Prostate gland (tissue), 2 donors: ENCODE measurements at places on chromosomes 2 and 18. TPM values are rescaled to one million over a fixed set of nuclear protein-coding genes. Genes with fewer than 3 reads are reported as not detected.

GRCh38 chr2:238159661-238160205, 963 bp downstream of the ERFE start:
- no peak for DNase-seq

The ARL4C gene
- total RNA-seq, result 8.5 TPM

GRCh38 chr2:20677301-20678085, 10.5 kb downstream of the GDF7 start:
- no peak for DNase-seq

The SERPINB12 gene
- total RNA-seq, result not detected

The CRYGC gene
- not detected for total RNA-seq

The LONRF2 gene
- total RNA-seq, result 20.4 TPM

DNA sequence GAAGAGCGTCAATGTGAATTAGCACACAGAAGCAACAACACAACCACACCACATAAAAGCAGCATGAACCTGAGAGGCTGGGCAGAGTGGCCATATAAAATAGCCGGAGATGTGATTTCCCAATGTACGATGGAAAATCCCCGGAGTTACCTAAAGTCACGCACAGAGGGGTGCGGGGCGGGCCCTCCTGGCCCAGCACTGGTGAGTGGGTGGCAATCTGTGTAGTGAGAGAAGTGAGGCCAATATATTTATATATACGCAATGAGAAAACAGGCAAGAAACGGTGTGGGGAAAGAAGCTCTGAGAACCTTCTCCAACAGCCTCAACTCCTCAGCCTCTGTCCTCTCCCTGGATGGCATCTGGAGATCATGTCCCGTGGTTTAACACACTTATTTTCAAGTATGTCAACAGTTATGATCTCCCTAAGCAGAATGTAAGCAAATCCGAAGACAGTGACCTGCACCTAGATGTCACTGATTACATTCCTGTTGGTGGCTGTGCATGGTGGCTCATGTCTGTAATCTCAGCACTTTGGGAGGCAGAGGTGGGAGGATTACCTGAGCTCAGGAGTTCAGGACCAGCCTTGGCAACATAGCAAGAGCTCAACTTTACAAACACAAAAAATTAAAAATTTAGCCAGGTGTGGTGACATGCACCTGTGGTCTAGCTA, 41.6 kb downstream of the CRACDL start:
- DNase-seq, result no peak

DNA sequence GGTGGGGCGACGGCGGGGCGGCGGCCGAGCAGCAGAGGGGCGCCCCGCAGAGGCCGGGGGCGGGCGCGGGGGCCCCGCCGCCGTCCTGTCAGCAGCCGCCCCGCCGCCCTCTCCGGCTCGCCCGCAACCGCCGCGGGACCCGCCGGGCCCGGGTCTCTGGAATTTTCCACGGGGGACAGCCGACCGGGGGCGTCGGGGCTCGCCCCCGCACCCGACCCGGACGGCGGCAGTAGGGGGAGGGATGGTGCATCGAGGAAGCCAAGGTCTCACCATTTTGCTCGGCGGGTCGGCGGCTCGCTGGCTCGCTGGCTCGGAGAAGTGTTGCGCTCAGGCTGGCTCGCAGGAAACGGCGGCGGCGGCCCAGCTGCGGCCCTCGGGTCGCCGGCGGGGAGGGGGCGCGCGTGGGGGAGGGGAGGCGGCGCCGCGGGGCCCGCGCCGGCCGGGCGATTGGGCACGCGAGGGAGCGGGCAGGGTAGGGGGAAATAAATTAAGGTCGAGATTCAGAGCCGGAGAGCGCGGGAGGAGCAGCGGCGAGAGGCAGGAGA, 405 bp downstream of the PPP3R1 start:
- peak; percentile 6 for DNase-seq

The SLC9A4 gene
- total RNA-seq, result not detected

DNA sequence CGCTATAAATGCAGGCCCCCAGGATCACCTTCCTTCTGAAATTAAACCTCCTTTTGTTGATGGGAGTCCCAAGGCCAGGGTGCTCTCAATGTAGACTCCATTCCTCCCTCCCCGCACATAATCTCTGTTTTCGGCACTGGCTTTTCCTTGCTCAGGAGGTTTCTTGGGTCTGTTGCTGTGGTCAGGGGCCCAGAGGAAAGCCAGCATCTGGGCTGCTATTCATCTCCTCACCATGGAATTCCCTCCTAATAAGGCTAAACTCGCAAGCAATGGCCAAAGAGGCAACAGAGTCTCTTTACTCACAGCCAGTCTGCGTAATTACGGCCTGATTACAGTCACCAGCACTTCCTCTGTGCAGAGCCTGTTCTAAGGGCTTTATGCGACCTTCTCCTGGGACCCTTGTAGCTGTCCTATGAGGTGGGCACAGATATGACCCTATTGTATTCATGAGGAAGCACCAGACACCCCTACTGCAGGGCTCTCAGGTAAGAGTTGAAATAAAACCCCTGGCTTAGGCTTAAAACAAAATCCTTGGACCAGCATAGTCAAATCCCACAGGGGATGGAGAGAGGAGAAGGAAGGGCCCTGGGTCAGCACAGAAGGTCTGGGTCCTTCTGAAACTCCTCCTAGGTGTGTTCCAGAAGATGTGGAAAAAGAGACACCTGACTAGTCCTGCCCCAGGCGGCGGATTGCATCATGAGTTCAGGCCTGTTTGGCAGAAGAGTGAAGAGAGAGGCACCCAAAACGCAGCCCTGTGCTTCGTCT, 105.0 kb upstream of the SH3BP4 start:
- DNase-seq, result no peak

DNA sequence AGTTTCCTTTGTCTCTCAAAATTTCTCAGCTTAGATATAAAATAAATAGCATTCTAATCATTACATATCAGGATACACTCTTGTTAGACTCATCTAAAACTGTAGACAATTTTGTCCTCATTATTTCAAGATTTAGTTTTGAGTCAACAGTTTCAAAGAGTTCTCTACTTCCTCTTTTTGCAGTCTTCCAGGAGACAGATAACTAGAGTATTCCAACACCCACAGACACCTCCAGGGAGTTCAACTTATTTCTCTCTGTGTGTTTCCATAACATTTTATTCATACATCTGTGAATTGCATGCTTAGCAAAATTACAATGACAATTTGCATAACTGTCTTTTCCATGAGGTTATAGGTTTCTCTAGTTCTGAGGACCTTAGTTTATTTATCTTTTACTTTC, 166.6 kb upstream of the HNMT start:
- no peak for DNase-seq

DNA sequence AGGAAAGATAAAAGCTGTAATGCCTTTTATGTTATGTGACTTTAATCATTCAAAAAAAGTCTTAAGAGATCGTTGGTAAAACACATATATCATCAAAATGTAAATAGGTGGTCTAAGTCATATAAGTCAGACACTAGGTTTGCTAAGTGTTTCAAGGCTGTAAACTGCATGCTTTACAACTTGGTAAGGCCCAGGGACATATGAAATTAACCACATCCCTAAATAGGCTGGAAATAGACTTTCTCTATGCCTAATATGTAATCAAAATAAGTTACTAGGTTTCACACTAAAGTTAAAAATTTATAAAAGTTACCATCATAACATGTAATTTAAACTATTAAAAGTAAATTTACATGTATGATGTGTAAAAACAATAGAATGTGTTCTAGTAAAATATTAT, 946.3 kb upstream of the LRATD1 start:
- no peak for DNase-seq

GRCh38 chr2:1997409-1997808, 253.1 kb upstream of the PXDN start:
- DNase-seq, result no peak

The THUMPD2 gene
- 16.7 TPM for total RNA-seq

The ANKRD62 gene
- total RNA-seq, result not detected

- DNase-seq, result peak; percentile 69
Observed at GRCh38 chr2:70084973-70085710, 2.1 kb upstream of the PCBP1 start.

GRCh38 chr2:219592736-219593135, 4.9 kb upstream of the STK11IP start:
- DNase-seq, result no peak

DNA sequence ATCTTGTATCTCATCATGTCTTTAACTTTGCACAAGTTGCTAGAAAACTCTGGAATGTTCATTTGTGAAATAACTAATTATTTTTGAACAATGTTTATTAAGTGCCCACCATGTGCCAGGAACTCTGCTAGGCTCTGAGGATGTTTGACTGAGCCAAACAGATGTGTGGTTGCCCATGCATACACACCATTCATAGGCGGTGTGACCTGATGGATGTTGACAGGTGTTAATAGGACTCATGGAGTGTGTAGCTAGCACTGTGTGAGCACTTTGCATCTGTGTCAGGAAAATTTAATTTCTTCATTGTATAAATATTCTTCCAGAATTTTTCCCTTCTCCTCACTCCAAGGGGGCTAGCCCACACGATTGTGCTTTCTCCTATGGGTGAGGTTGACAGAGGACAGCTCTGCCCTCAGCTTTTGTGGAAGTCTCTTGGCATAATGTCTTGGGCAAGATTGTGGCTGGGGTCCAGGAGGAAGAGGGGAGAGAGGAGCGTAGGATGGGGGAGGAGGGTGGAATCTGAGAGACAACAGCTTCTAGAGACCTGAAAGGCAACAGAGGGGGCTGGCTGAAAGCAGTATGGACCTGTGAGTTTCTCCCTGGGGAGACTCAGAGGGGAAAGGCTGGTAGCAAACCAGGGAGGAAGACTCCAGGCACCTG, 214.6 kb upstream of the CXCR4 start:
- no peak for DNase-seq

DNA sequence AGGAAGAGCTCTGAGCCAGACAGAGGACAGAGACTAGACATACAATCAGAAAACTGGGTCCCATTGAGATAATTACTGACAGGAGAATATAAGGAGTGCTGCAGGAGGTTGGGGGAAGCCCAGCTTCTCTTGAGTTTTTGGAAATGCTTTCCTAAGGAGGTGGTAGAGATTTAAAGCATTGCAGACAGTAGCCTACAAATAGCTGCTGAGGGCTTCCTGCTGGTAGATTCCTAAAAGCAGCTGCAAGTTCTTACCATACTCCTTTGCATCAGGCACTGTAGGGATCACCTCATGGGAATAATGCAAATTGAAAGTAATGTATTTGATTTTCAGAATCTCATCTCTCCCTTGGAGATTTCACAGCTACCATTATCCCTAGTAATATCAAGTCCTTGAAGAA, 902.6 kb upstream of the GCFC2 start:
- no peak for DNase-seq

GRCh38 chr2:241135737-241136136, 13.5 kb downstream of the PASK start:
- no peak for DNase-seq

GRCh38 chr18:10475654-10476291, 21.3 kb downstream of the APCDD1 start:
- DNase-seq, result no peak

The RBM44 gene
- total RNA-seq, result 6.0 TPM

DNA sequence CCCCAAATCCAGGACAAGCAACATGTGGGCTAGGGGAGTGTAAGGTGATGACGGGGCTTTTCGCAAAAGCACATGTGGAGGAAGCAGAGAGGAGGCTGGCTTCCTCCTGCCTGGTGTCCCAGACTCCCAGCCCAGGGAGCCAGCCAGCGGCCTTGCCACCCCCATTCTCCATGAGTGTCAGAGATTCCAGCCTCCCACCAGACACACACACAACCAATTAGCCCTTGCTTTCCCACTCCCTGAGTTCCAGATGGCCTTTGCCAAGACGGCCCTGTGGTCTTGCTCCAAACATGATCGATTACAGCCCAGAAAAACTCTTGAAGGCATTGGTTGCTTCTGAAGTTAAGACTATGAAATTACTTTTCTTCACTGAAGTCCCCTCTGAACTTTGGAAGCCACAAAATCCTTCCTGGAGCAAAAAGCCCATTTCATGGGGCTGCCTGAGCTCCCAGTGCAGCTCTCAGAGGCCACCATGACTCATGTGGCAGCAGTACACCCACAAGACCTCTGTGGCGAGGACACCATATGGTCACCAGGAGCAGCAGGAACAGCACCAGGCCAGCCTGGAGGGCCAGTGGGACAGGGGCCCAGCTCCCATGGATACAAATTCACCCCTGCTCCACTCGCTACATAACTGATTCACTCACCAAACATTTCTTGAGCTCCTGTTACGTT, 69.1 kb upstream of the PID1 start:
- DNase-seq, result no peak

DNA sequence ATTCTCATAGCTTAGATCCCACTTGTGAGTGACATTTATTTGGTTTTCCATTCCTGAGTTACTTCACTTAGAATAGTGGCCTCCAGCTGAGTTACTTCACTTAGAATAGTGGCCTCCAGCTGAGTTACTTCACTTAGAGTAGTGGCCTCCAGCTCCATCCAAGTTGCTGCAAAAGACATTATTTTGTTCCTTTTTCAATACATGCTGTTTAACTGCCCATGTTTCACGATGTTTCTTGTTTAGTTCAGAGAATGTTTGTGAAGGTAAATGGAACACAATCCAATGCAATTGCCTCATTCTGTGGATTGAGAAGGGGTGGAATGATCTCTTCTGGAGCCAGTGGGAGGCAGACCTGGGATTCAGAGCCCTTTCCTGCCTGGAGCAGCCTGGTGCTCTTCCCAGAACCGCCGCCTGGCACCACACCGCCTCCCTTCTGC, 273.5 kb upstream of the ATP5MC3 start:
- no peak for DNase-seq

The BMP10 gene
- not detected for total RNA-seq

The SNORC gene
- total RNA-seq, result 1.7 TPM

- DNase-seq, result no peak
Observed at GRCh38 chr2:109632158-109632789, 18.1 kb downstream of the SOWAHC start.

DNA sequence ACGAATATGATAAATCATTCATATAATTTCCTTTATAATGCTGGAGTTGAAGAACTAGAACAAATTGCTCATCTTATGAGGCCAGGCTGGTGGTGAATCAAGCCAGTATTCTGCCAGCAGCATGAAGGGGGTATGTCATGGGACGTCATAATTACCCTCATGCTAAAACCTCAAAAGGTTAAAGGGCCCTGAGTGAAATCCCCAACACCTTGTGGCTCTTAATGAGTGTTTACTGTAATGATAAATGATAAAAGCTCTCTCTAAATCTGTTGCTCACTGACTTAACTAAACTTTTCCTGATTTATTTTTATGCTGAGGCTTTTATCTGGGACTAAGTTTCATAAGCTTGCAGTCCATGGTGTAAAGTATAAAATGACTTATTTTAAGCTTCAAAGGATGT, 18.3 kb upstream of the NEDD4L start:
- DNase-seq, result no peak

The UGT1A10 gene
- total RNA-seq, result not detected

The SLC8A1 gene
- total RNA-seq, result 23.2 TPM

The CHAC2 gene
- total RNA-seq, result 3.0 TPM

DNA sequence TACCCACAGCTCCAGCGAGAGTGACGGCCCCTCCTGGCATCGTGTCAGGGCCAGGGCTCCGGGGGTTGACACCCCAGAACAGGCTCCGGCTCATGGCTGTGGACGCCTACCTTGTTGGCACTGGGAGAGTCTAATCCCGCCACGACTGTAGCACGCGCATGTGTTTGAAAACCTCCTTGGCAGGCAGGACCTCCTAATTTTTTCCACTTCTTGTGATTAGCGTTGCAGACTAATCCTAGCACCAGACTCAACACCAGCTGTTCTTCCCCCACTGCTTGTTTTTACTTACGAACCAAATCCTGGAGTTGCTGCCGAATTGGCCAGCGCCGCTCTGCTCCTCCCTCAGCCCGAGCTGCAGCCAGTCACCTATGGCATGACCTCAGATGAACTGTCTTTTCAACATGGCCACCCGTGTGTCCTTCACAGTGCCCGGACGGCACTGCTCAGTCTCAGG, 110.7 kb downstream of the KLHL29 start:
- no peak for DNase-seq

The TFCP2L1 gene
- 11.5 TPM for total RNA-seq
